ENCODE measurements at places on chromosomes 16 and 17. TPM values are rescaled to one million over a fixed set of nuclear protein-coding genes. Genes with fewer than 3 reads are reported as not detected.

GRCh38 chr17:17510456-17511292 is 14.5 kb upstream of the RASD1 start:
- H3K4me1 ChIP-seq = peaks cover 4% of the 10 kb centered on the region
- H3K4me3 ChIP-seq = no peak overlapping the region

The TBX2 gene
- 34.1 TPM for total RNA-seq

GRCh38 chr16:56226845-56227525 is 35.7 kb downstream of the GNAO1 start:
- DNase-seq = no peak
- H3K27me3 ChIP-seq = no peaks in the 10 kb centered on the region
- no peak overlapping the region for H3K4me3 ChIP-seq
- no peaks in the 10 kb centered on the region for H3K4me1 ChIP-seq
- no peak overlapping the region for H3K27ac ChIP-seq
- no peaks in the 10 kb centered on the region for H3K36me3 ChIP-seq

- no peak overlapping the region for H3K4me3 ChIP-seq
- no peak overlapping the region for H3K27ac ChIP-seq
- H3K27me3 ChIP-seq = no peaks in the 10 kb centered on the region
- H3K4me1 ChIP-seq = no peaks in the 10 kb centered on the region
These were observed 1729.1 kb downstream of the TP53TG3F start for GRCh38 chr16:35188288-35189155.

DNA sequence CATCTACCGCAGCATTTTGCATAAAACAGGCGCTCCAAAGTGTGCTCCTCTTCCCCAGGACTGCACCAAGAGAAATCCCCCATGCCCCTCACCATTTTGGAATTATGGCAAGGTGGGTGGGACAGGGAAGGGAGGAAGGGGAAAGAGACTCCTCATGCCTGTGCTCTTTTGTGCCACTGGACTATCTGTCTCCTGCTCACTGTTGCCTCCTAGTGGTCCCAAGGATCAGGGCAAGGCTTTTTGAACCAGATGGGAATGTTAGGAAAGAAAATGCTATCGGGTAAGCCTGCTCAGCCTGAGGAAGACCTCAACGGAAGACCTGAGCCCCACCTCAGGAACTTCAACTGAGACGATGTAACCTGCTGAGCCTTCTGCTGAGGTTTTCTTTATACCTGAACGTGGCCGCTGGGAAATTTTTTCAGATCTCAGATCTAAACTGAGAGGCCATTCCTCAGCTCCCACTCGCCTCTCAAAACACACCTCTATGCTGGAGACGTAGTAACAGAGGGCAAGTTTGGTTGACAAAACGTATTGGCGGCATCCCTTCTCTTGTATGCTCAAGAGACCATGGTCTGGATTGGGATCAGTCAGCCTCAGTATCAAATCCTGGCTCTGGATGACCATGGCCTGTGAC is 58.3 kb downstream of the SPACA3 start:
- H3K4me3 ChIP-seq = no peak overlapping the region
- no peaks in the 10 kb centered on the region for H3K36me3 ChIP-seq
- H3K27ac ChIP-seq = no peak overlapping the region
- no peaks in the 10 kb centered on the region for H3K4me1 ChIP-seq

The KRT40 gene
- total RNA-seq = 0.74 TPM

- no peaks in the 10 kb centered on the region for H3K4me1 ChIP-seq
- H3K4me3 ChIP-seq = no peak overlapping the region
- H3K36me3 ChIP-seq = no peaks in the 10 kb centered on the region
- H3K27ac ChIP-seq = no peak overlapping the region
These were observed 481.4 kb upstream of the EEF2KMT start for GRCh38 chr16:5578980-5579379.

GRCh38 chr17:68939195-68939594 is 16.0 kb downstream of the ABCA8 start:
- no peaks in the 10 kb centered on the region for H3K27me3 ChIP-seq
- DNase-seq = no peak
- H3K36me3 ChIP-seq = no peaks in the 10 kb centered on the region
- H3K4me3 ChIP-seq = no peak overlapping the region

- DNase-seq = no peak
- H3K27me3 ChIP-seq = no peaks in the 10 kb centered on the region
- H3K27ac ChIP-seq = no peak overlapping the region
These were observed 191.6 kb upstream of the GSE1 start for GRCh38 chr16:85421338-85422195.

GRCh38 chr16:73023752-73024570 is 24.0 kb downstream of the ZFHX3 start:
- no peak overlapping the region for H3K4me3 ChIP-seq
- no peak for DNase-seq
- no peaks in the 10 kb centered on the region for H3K36me3 ChIP-seq
- H3K27me3 ChIP-seq = no peaks in the 10 kb centered on the region
- H3K4me1 ChIP-seq = peaks cover 14% of the 10 kb centered on the region
- peak overlapping the region; percentile 60 for H3K27ac ChIP-seq

DNA sequence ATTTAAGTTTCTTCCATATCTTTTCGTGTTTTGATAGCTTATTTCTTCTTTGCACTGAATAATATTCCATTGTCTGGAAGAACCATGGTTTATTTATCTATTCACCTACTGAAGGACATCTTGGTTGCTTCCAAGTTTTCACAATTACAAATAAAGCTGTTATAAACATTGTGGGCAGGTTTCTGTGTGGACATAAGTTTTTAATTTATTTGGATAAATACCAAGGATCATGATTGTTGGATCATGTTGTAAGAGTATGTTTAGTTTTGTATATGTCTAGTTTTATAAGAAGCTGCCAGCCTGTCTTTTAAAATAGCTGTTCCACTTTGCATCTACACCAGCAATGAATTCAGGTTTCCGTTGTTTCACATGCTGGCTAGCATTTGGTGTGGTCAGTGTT is 339.4 kb downstream of the CDH11 start:
- DNase-seq = no peak
- no peaks in the 10 kb centered on the region for H3K27me3 ChIP-seq
- H3K4me1 ChIP-seq = no peaks in the 10 kb centered on the region
- no peak overlapping the region for H3K27ac ChIP-seq
- H3K36me3 ChIP-seq = no peaks in the 10 kb centered on the region
- H3K4me3 ChIP-seq = no peak overlapping the region

The ABCA8 gene
- 111 TPM for total RNA-seq

DNA sequence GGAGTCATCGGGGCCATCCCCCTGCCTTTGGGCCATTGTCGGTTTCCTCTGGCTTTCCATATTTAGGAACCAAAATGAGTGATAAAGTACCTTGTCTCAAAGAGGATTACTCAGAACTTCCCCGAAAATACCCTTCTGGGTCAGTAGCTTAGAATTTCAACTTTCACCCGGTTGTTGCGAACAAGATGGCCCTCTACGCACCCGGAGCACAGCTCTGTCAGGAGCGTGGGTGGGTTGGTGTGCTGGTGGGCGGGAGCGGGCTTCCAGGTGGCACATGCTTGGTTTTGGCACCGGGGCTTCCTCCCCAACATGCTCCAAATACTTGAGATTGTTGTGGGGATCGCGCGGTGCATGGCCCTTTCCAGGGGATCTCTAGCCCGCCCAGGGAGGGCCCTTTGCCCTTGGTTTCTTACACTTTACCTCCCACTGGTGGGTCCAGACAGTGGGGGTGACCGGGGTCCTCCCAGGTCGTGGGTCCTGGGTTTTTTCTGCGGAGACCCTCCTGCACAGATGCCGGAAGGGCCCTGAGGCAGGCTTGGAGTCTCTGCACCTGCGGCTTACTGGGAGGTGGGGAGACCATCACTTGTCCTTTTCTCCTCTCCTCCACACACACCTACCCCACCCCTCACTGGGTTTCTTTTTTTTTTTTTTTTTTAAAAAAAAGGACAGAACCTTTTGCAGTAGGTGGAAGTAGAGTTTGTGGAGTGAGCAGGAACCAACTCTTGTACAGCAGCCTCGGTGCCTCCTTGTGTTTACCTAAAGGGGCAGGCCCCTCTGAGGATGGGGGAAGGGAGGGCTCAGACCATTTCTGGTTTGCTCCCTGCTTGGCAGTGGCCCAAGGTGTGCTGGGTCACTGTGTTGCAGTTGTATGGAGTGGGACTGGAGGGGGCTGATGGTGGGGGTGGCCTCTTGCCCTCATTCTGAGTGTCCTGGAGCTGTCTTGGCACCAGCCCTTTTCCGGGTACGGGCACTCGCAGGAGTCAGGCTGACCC is 142.1 kb downstream of the SEC14L1 start:
- H3K36me3 ChIP-seq = no peaks in the 10 kb centered on the region
- H3K27me3 ChIP-seq = no peaks in the 10 kb centered on the region
- peak; percentile 44 for DNase-seq
- H3K4me1 ChIP-seq = peaks cover 23% of the 10 kb centered on the region
- peak overlapping the region; percentile 94 for H3K27ac ChIP-seq

- H3K27me3 ChIP-seq = no peaks in the 10 kb centered on the region
- no peaks in the 10 kb centered on the region for H3K4me1 ChIP-seq
- no peaks in the 10 kb centered on the region for H3K36me3 ChIP-seq
- H3K27ac ChIP-seq = no peak overlapping the region
- no peak overlapping the region for H3K4me3 ChIP-seq
These were observed 116.8 kb downstream of the WWOX start for GRCh38 chr16:78216166-78216745.

The WFIKKN1 gene
- total RNA-seq = 1.9 TPM

- H3K36me3 ChIP-seq = no peaks in the 10 kb centered on the region
- H3K4me3 ChIP-seq = no peak overlapping the region
- H3K27me3 ChIP-seq = no peaks in the 10 kb centered on the region
- no peaks in the 10 kb centered on the region for H3K4me1 ChIP-seq
- DNase-seq = no peak
- H3K27ac ChIP-seq = no peak overlapping the region
These were observed 3.4 kb upstream of the HP start for GRCh38 chr16:72050769-72051464.

GRCh38 chr16:21069986-21070385 is 80.7 kb downstream of the DNAH3 start:
- H3K4me1 ChIP-seq = no peaks in the 10 kb centered on the region
- no peaks in the 10 kb centered on the region for H3K27me3 ChIP-seq
- H3K27ac ChIP-seq = no peak overlapping the region
- no peak overlapping the region for H3K4me3 ChIP-seq
- no peaks in the 10 kb centered on the region for H3K36me3 ChIP-seq

DNA sequence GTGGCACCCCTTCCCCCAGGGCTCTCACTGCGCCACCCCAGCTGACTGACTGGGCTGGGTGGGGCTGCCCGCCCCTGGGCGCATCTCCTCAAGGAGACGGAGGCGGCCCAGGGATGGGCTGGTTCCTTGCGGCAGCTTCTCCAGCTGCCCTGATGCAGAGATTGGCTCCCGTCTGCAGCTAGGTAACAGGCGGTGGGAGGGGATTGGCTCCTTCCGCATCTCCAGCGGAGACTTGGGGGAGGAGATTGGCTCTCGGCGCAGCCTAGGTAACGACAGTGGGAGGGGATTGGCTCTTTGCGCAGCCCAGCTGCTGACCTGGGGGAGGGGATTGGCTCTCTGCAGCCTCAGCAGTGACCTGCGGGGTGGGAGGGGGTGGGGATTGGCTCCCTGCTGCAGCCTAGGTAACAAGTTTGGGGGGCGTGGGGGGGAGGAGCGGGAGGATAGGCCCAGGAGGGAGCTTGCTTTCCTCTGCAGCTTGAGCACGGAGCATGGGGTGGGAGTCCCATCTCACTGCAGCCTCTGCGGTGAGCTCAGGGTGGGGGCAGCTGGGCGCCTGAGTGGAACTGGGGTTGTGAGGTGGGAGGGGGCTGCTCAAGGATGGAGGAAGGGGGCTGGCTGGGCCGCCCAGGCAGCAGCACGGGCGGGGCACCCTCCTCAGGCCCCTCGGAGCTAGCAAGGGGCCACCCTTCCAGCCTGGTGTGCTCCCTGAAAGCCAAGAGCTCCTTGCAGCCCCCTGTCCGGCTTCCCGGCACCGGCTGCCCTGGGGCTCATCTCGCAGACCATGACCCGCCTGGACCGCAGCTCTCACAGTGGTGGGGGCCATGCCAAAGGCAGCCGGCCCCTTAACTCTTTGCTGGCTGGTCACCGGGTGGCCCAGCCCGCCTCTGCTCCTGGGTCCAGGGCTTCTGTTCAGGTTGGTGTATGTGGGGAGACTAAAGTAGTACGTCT is 6.4 kb downstream of the NFE2L1 start:
- peak overlapping the region; percentile 19 for H3K4me3 ChIP-seq
- DNase-seq = peak; percentile 87
- H3K4me1 ChIP-seq = peaks cover 42% of the 10 kb centered on the region
- H3K36me3 ChIP-seq = peaks cover 32% of the 10 kb centered on the region
- no peaks in the 10 kb centered on the region for H3K27me3 ChIP-seq
- H3K27ac ChIP-seq = peak overlapping the region; percentile 98

The KDM8 gene
- 5.6 TPM for total RNA-seq

The CNTNAP1 gene
- 1.9 TPM for total RNA-seq

DNA sequence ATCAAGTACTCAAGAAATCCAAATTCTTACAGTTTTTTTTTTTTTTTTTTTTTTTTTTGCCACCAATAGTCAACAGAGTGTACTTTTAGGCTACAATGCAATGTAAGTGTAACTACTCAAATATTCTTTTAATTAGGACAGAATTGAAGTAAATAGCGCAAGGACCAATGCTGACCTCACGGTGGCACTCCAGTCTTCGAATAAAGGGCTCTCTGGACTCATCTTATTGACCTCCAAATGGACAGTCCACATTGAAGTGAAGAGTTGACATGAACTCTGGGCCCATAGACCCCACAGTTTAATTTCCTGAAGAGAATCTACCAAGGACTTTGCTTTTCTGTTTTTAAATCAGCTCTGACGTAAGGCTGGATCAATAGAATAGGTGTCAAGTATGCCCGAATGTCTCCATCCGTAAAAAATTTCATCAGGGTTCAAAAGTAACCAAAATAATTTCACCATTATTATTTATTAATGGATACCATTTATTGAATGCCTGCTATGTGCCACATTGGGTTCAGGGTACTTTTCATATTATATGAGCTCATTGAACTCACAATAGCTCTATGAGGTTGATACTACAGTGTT is 7.3 kb upstream of the DDX52 start:
- H3K27me3 ChIP-seq = no peaks in the 10 kb centered on the region
- no peaks in the 10 kb centered on the region for H3K36me3 ChIP-seq
- H3K27ac ChIP-seq = no peak overlapping the region
- no peaks in the 10 kb centered on the region for H3K4me1 ChIP-seq

- H3K4me3 ChIP-seq = no peak overlapping the region
- H3K27ac ChIP-seq = no peak overlapping the region
These were observed 168.6 kb upstream of the HS3ST4 start for GRCh38 chr16:25523183-25523582.

- no peak overlapping the region for H3K4me3 ChIP-seq
- no peaks in the 10 kb centered on the region for H3K36me3 ChIP-seq
- no peak overlapping the region for H3K27ac ChIP-seq
- H3K27me3 ChIP-seq = no peaks in the 10 kb centered on the region
- DNase-seq = no peak
These were observed 256.3 kb upstream of the ZFHX3 start for GRCh38 chr16:73304008-73304774.

- no peaks in the 10 kb centered on the region for H3K4me1 ChIP-seq
- no peaks in the 10 kb centered on the region for H3K36me3 ChIP-seq
- no peak overlapping the region for H3K27ac ChIP-seq
- no peaks in the 10 kb centered on the region for H3K27me3 ChIP-seq
- no peak for DNase-seq
- no peak overlapping the region for H3K4me3 ChIP-seq
These were observed 13.3 kb upstream of the RMI2 start for GRCh38 chr16:11331967-11332366.

The PLEKHG4 gene
- total RNA-seq = 57.8 TPM

- DNase-seq = no peak
- H3K27ac ChIP-seq = no peak overlapping the region
- no peak overlapping the region for H3K4me3 ChIP-seq
- no peaks in the 10 kb centered on the region for H3K36me3 ChIP-seq
- H3K4me1 ChIP-seq = no peaks in the 10 kb centered on the region
- H3K27me3 ChIP-seq = no peaks in the 10 kb centered on the region
These were observed 278.3 kb downstream of the KCNJ2 start for GRCh38 chr17:70447588-70447987.

GRCh38 chr16:86245895-86246294 is 264.4 kb upstream of the FOXF1 start:
- H3K36me3 ChIP-seq = no peaks in the 10 kb centered on the region
- peaks cover 2% of the 10 kb centered on the region for H3K27me3 ChIP-seq
- no peak overlapping the region for H3K4me3 ChIP-seq
- H3K27ac ChIP-seq = no peak overlapping the region
- no peak for DNase-seq
